ENCODE measurements at places on chromosomes 11 and 22. TPM values are rescaled to one million over a fixed set of nuclear protein-coding genes. Genes with fewer than 3 reads are reported as not detected.

- DNase-seq: no peak
These were observed 23.8 kb downstream of the MICAL3 start for GRCh38 chr22:18000441-18001039.

Gene LGR4
- total RNA-seq: 45.6 TPM

DNA sequence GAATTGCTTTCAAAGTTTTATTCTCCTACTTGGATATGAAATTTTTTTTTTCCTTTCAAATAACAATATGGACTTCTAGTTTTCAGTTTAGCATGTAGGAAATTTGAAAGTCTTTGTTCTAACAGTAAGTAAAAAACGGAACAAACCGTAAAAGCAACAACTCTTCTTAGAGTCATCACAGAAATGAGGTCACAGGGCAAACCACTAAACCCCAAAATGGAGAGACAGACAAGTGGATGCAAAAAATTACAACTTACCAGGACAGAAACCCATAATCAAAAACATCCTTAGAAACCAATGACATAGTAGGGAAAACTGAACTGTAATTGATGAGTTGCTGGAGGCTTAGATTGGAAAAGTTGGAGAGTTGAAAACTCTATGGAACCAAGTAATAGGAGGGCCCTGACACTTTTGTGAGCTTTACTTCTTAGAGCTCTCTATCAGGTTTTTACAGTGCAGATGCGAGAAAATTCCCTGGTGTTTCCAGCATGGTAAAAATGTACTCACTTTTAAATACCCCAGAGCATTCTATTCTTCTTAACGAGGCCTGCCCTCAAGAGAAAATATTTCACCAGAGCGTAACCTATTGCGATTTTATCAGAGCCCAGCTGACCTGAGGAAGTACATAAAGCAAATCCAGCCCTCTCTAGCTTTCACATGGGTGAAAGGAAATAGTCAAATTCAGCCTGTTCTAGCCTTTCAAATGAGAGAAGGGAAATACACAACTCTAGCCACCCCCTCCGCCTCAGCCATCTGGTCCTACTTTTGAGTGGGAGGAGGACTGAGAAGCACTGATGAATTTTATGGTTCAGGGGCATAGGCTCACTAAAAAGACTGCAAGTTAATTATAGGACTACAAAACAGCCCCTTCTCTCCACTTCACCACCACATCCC lies 39.1 kb downstream of the CASP12 start:
- DNase-seq: no peak

DNA sequence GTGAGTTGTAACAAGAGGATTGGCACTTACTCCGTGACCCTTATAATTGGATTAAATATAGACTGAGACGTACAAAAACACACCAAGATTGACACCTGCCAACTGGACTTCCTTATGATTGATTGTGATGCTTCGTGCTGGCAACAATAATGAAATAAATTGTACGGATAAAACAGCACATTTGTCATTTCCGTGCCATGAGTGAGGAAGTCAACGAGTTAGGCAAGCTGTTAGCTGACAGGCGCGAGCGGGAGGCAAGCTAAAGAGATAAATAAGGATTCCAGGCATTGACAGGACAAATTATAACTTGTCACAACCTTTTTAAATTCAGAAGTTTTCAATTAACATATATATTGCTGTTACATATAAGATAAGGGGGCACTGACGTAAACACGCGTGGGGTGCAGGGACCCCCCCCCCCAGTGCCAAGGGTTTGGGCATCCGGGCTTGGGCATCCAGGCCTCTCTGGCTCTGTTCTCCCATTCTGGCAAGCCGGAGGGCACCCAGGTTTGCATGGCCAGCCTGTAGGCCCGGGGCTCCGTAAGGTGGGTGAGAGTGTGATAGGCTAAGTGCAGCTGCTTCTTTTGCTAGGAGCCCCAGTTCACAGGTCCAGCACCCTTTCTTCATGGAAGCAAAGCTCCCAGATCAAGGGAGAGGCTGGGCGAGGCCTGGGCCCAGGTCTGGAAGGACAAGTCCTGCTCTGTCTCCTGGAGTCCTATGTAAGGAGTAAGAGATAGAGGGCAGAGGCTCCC lies 11.2 kb upstream of the PAX6 start:
- no peak for DNase-seq

DNA sequence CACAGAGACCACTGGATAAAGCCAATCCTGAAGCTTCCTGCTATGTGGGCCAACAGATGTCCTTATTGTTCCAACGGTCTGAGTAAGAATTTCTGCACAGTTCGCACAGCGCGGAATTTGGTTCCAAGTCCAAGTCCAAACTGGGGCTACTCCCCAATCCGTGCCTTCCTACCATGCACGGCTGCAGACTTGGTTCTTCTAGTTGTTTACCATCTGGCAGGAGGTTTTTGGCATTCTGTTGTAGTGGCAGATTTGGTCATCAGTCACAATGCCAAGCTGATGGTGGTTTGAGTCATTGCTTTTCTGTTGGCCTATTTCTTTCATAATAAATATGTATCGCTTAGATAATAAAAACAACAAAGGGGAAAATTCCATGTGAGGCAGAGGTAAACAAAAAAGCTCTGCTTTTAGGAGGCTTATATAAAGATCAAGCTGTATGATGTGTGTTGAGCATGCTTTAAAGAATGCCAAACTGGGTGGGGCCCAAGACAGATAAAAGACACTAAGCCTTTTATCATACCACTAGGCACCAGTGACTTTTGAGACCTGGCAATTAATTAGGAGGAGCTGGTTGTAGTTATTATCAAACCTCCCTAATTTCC lies 52.5 kb upstream of the SYN3 start:
- DNase-seq: no peak

Data from esophagus squamous epithelium (tissue), 5 donors.